Urinary bladder (tissue), 4 donors: ENCODE measurements at places on chromosomes 7 and 10.

DNA sequence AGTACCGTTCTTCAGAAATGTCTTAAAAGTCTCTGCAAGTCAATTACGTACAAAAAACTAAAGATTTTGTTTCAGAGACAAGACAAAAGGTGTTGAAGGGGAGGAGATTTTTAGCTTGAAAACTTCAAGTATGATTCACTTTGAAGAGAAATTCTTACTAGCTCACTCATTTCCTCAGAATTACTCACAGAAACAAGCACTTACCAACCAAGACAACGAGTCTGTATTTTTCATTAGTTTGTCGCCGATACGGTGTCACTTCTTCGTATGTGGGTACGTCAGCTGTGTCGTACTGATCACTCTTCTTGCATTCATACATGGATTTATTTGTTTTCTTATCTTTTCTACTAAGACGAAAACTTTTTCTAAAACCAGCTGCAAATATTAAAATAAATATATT, 90.6 kb upstream of the ODAD2 start:
- DNase-seq = no peak

DNA sequence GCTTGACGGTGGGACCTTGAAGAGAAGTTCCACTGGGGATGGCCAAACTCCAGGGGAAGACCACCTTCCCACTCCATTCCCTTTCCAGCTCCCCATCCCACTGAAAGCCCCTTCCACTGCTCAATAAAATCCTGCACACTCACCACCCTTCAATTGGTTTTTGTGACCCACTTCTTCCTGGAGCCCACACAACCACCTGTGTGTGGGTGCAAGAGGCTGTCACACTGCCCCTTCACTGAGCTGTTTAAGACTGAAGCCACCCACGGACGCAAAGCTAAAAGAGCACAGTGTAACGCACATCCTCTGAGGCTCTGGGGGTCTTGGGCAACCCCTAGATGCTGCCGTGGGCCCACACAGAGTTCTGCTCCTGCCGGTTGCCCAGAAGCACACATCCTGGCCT, 12.8 kb upstream of the PITRM1 start:
- no peak for DNase-seq

DNA sequence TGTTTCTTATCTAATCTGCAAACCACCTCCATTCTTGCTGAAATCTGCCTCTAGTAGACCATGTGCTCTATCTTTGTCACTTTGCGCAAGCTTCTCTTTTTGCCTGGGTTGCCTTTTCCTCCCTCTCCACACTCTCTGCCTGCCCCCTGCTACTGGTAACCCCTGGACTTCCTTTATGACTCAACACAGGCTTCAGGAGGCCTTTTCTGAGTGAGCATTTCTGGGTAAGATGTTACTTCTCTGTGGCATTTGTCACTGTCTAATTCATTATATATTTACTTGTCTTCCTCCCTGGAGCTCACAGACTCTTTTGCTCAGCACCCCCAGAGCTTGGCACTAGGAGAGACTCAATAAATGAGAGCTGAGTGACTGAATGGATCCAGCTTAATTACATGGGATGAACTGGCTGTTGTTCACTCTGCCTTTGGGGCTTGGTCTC, 8.4 kb downstream of the GOLGA7B start:
- DNase-seq = no peak

- DNase-seq = no peak
Measured at GRCh38 chr10:70267161-70267933, 16.5 kb downstream of the NPFFR1 start.

DNA sequence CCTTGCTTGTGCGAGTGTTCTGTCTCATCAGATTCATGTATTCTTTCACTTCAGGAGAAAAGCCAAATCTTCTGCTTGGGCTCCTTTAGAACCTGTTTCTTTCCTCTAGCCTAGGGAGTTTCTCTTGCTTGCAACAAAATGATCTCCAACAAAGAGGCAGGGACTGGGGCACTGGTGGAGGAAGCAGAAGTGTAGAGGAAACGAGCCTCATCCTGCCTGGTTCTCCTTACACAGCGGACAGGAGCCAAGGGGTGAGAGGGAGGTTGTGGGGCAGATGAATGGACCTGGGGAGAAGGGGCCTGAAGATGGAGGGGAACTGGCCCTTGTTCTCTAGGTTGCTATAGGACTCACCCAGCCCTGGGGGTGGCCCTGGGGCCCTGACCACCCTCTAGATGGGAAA, 141.1 kb downstream of the PKD1L1 start:
- no peak for DNase-seq

GRCh38 chr7:78601728-78602127, 803.2 kb downstream of the PHTF2 start:
- DNase-seq = no peak

DNA sequence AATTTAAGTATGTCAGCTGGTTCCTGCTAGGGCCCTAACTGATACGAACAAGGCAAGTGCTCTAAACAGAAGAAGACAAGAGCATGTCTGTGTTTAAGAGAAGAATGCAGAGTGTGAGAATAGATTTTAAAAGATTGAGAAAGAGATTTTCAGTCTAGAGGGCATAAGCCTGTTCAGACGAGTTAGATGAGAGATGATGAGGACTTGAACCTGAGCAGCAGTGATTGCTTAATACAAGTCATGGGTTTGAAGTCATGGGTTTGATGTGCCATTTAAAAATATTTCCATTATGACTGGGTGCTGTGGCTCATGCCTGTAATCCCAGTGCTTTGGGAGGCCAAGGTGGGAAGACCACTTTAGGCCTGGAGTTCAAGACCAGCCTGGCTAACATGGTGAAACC, 108.9 kb upstream of the PLXDC2 start:
- DNase-seq = no peak

- DNase-seq = no peak
Measured at GRCh38 chr10:80465451-80465835, 11.3 kb downstream of the TSPAN14 start.

GRCh38 chr10:120783867-120784266, 67.3 kb upstream of the WDR11 start:
- DNase-seq = no peak

DNA sequence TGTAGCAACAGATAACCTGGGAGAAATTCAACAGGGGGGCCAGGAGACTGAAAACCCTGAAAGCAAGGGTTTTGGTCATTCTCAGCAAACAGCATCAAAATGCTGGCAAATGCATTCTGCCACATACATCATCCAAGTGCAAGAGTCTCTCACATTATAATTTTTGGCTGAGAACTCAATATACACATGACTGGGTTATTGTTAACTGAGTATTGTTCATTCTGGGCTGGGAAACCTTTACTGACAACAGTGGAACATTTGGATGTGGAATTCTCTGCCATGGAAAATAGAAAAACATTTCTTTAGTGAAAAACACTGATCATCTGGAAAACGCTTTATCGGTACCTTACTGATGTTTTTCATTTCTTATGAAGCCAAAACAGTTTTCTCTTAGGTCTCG, 73.1 kb upstream of the MET start:
- no peak for DNase-seq

GRCh38 chr7:136114966-136115762, 138.0 kb upstream of the MTPN start:
- no peak for DNase-seq

- no peak for DNase-seq
Measured at GRCh38 chr10:78966182-78966787, 102.5 kb upstream of the ZMIZ1 start.

- DNase-seq = peak; percentile 94
Measured at GRCh38 chr10:18659125-18659818, at the start of gene ARL5B. Gene ARL5B (plus strand): TSS chr10:18659431. CDS start chr10:18659638, 207 bp downstream.

DNA sequence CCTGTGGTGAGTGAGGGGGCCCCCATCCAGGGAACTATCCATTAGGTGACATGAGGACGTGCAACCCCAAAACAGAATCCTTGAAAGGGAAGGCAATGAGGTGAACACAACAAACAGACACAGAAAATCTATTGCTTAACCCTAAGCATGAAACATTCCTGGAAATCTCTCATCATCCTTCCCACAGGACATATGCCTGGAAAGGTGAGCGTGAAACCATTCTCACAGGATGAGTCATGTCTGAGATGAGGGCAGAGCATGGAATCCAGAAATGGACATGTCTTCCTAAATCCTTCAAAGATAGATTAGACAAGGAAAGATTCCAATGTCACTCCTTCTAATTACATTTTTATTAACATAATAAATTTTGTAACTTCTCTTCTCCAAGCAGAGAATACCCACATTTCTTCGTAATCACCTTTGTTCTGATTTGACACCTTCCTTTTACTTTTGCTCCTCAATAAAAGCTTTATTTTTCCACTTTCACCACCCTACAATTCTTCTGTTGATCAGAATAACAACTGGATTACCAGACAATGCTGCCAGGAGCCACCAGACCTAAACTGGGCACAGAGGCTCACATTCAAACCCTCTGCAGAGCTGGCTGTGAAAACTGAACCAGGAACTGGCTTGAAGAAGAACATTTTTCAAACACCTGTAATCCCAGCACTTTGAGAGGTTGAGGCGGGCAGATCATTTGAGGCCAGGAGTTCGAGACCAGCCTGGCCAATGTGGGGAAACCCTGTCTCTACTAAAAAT, 67.2 kb downstream of the COBL start:
- no peak for DNase-seq

GRCh38 chr10:50375051-50375452, 123.7 kb upstream of the ASAH2 start:
- no peak for DNase-seq

- no peak for DNase-seq
Measured at GRCh38 chr10:24916365-24916764, 36.0 kb downstream of the PRTFDC1 start.

GRCh38 chr10:63633677-63634487, 112.7 kb downstream of the REEP3 start:
- DNase-seq = no peak

GRCh38 chr10:17058093-17058492, 71.5 kb downstream of the CUBN start:
- no peak for DNase-seq

DNA sequence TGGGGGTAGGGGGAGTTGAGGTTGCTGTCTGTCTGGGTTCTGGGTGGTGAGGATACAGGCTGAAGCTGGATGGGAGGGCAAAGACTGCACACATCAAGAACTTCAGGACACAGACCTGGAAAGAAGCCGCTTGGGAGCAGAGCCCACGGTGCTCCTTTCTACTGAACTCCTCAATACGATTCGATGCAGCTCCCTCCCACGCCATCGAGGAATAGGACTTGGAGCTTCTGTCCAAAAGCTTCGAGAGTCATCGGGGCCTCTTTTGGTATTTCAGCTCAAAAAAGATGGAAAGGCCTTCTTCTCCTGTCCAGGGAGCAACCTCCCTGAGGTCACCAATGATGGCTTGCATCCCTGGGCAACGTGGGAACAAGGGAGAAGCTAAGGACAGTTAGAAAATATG, 407.1 kb upstream of the MGMT start:
- no peak for DNase-seq

DNA sequence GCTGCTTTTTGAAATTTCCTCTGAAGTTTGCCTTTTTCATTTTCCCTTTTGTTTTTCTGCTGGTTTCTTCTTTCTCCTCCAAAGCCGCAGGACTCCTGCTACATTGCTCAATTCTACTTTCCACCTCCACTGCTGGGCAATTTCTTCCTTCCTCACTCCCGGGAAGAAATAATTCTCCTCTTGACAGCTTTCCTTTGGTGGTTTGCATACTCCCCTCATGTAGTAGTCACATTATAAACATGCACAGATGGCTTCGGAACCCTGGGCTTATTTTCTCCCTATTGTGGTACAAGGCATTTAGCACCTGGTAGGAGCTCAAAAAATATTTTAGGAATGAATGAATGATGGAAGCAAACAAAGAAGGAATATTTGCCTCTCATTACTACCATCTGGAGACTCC, 977.2 kb downstream of the LRMDA start:
- DNase-seq = no peak

DNA sequence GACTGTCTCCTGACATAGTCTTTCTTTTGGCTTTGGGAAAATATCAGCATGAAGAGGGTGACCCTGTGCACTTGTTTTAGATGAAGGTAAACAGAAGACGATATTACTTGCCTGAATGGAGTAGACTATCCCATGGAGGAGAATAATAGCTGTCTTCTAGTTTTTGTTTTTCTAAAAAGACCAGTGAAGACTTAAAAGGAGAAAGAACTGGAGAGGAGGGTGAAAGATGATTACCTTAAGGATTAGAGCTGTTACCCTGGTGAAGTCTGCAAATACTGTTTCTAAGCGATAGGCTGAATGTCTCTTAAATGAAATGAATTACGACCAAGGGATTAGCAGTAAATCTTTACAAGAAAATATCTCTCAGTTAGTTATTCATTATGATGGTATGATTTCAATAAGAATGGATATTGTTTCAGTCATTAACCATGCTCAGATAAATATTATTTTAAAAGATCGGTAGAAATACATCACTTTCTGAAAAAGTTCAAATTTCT, 255.6 kb upstream of the FERD3L start:
- DNase-seq = no peak

GRCh38 chr10:18195060-18195799, 55.0 kb downstream of the CACNB2 start:
- DNase-seq = no peak

DNA sequence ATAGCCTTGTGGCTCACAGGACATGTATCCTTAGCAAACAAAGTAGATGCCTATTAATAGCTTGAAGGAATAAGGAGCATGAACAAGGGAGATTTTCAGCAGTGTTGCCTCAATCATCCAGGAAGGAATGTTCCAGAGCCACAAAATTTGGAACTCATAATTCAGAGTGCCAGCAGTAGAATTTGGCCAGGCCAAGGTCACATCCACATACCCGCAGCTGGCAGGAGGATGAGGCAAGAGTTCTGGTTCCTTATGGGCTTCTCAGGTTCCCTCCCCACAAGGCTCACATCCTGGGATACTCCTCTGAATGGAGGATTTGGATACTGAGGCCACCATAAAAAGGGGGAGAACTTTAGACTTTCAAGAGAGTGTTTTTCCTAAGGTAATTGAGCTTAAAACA, 45.8 kb downstream of the SUFU start:
- DNase-seq = no peak

DNA sequence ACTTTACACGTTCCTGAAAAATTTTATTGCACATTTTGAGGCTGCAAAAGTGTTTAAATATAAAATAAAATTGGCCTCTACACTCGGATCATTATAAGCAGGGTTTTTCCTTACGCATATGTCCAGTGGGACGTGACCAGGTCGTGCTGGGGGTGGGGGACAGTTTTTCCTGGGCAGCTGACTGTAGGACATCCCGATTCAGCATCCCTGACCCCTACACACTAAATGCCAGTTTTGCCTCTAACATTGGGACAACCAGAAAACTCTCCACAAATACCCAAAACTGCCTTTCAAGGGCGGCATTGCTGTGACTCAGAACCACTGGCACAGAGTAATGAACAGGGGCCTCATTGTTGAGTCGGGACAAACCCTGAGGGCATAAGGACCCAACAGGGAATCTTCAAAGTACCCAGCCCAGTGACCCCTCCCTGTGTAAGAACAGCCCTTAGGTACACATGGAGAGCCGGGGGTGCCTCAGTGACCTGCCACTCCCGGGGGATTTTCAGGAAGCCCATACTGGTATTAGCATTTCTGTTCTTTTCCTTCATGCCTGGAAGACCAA, 170.6 kb downstream of the ARHGAP21 start:
- no peak for DNase-seq

DNA sequence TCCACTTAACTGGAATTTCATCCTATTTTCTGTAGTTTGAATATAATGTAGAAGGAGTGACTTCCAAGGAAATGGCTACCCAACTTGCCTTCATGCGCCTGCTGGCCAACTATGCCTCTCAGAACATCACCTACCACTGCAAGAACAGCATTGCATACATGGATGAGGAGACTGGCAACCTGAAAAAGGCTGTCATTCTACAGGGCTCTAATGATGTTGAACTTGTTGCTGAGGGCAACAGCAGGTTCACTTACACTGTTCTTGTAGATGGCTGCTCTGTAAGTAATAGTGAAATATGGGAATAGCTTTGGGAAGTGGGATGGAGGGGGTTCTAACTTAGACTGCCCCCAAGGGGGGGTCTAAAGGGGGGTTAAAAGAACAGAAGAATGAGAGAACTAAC, 34.5 kb downstream of the COL1A2 start:
- DNase-seq = no peak

GRCh38 chr7:98276241-98276761, 5.2 kb upstream of the BRI3 start:
- DNase-seq = no peak
